ENCODE measurements at places on chromosomes 4 and X.
A peak's percentile ranks its signal among the peaks of the same experiment; 100 is the strongest.

DNA sequence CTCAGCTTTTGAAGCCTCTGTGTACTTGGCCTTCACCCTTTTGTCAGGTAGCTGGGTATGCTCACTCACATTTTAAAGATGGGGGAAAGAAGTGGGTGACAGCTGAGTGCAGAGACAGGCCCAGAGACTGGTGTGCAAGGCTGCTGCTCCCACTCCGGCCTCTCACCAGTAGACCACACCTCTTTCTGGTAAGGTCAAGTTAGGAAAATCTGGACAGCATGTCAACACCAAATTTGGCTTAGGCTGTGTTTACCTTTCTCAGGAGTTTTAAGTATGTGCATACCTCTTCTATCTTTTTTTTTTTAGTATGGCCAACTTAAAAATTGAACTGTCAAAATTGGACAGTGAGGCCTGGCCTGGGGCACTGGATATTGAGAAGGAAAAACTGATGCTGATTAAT, 66.6 kb downstream of the CLDN22 start:
- no peak for DNase-seq

DNA sequence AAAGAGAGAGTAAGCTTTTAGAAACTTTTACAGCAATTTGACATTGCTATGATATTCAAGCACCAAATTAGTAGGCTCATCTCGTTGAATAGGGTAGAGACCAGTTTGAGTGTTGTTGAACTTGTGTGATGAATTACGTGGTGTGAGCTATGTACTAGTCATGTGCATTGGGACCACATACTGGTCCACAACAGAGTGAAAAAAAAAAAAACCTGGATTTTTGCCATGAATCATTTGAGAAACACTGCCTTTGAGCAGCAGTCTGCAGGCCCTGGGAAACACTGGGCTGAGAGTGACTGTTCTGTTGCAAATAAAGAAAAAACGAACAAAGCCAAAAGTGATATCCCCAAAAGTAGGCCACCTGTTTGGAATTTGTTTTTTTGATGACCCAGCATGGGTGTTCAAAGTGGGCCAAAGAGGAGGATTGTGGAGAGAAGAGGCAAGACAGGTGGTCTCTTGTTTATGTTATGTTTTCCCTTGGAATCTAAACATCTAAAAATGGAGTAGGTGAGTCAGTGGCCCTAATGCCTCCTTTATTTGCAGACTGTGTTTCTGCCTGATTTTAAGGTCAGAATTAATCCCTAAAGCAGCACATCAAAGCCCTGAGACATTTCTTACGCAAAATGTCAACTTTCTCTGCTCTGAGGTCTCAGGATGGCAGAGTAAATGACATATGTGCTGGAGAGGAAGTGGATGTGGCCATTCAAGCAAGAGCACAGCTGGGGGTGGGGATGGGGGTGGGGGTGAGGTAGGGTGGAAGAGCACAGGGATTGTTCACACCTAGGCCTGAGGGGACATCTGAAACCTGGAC, 33.5 kb downstream of the TAF7L start:
- DNase-seq, result no peak

GRCh38 chr4:105137121-105137875, 9.4 kb upstream of the TET2 start:
- no peak for DNase-seq

GRCh38 chr4:9812501-9813340, 31.3 kb downstream of the DRD5 start:
- DNase-seq, result no peak

DNA sequence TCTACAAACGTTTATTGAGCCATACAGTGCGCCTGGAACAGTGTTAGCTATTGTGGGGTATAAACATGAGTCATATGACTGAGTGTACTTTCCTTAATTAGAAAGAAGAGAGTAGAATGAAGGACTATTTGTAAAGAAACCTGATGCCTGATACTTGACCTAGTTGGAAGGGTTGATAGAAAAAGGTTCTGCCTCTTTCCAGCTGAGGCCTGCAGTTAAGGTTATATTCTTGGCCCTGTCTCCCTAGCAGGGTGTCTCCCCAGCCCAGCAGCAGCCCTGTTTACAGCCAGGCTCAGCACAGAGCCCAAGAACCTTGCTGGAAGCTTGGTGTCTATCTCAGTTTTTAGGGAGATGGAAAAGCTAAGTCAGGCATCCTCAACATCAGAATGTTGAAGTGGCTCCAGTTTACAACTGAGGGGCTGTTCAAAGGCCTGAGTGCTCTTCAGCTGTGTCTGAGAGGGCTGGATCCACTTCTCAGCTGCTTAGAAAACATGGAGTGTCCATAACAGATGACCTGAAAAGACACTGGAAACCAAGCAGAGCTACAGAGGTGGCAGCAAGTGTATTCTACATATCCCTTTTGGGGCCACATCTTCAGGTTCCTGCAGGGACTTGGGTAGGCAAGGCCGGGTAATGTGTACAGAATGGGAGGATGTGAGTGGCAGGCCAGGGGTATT, 21.6 kb downstream of the NYX start:
- no peak for DNase-seq

DNA sequence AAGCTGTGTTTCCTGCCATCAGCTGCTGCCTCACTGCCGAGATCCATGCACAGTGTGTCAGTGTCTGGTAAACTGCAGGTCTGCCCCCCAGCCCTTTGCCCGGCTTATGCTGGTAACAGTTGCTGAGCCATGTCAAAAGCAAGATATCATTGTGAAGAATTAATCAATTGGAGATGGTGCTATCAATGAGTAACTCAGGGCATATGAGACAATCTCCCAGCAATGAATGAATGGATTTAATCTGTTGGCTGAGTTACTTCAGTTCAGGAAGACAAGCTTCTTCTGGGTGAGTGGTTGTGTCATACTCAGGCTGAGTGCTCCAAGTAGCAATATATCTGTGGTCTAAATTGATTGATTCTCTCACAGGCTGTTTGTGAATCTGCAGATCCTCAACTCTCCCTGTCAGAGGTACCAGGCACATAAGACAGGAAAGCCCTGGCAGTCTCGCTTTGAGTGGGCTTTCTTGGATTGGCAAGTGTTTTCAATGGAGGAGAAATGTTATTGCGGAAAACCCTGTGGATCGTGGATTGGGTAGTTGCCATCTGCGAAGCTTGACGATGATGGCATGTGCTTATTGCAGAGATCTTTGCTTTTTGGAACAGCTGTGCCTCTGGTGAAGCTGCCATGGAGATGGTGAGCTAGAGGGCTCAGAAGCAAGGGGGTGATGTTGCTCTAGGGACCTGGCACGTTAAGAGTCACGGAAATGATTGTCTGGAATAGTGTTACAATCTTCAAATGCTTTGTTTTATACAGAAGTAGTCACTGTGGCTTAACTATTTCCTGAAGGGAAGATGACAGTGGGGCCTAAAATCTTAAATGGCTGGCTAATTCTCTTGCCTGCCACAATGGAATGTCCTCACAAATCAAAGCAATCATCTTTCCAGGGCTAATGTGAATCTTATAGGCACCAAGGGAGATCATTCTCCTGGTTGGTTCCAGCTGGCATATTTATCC, 147.6 kb upstream of the TBC1D9 start:
- no peak for DNase-seq

- DNase-seq, result no peak
Observed at GRCh38 chr4:6271701-6272465, 2.2 kb downstream of the WFS1 start.

- no peak for DNase-seq
Observed at GRCh38 chrX:118928151-118928550, 46.3 kb upstream of the LONRF3 start.

- no peak for DNase-seq
Observed at GRCh38 chrX:9396930-9397329, 67.9 kb upstream of the TBL1X start.

DNA sequence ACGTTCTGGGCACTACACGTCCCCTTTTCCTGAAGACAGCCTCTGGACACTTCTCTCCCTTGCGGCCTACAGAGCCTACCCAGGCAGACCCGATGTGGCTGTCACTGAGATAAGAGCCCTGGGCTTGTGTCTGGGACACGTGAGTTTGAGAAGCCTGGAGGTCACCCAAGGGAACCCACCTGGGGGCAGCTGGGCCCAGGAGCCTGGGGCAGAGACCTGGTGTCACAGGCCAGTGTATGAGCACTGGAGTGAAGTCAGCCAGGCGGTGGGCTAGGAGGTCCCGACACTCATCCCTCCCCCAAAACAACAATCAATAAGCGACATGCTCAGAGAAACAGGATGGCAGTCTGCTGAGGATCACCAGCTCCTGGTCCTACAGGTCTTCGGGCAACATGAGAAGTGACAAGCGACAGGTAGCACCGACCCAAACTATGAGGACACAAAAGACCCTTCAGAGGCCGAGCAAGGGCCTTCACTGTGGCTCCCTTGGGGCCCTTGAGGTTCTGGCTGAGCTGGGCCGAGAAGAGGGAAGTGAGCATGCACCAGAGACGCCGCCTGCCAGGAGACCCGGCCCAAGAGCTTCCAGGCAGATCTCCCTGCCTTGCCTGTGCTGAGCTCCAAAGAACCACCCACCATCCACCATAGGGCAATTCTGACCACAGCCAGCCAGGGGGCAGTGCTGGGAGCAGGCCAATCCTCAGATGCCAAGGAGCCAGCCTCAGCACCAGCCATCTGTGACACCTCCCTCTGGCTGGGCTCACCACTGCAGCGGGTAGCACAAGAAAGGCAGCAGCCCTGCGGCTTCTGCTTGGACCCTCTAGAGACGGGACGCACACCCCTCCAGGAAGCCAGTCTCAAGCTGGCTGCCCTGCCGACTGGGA, 11.0 kb upstream of the DUSP9 start:
- peak; percentile 85 for DNase-seq

GRCh38 chr4:147182041-147182440, 236.4 kb upstream of the TTC29 start:
- no peak for DNase-seq

DNA sequence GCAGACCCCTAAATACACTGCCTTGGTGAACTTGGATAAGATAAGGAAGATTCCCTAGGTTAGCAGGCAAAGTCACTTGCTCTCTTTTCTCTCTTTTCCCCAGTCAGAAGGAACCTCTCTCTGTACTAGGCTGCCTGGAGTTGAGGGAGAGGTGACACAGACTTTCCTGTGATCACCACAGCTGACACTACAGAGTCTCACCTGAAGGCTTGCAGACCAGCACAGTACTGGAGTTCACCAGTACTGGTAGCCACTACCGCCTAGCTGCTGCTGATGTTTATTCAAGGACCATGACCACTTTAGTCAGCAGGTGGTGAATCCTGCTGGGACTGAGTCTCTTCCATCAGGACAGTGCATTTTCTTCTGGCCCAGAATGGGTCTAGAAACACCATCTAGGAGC, 63.3 kb downstream of the PTPN13 start:
- DNase-seq, result no peak

DNA sequence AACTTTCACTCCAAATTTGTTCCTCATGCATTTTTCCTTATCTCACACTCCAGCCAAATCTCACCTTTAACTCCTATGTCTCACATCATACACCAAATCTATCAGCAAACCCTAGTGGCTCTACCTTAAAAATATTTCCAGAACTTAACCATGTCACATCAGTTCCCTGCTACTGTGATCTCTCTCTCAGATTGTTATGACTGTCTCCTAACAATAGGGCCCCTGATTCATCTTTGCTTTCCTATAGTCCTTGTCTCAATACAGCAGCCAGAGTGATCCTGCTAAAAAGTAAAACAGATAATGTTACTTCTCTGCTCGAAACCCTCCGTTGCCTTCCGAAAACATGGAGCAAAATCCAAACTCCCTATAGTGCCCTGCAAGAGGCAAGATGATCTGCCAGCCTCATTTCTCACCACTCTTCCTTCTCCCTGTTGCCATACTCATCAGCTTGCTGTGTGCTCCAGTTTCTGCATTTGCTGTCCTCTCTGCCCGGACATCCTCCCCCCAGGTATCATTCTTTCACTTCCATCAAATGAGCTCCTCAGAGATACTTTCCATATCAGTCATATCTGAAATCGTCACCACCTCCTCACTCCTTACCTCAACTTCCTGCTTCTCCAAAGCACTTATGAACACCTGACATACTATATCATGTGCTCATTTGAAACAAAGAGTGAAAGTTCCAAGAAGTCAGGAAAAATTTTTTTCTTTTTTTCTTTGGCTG, 293.4 kb upstream of the NR3C2 start:
- no peak for DNase-seq

DNA sequence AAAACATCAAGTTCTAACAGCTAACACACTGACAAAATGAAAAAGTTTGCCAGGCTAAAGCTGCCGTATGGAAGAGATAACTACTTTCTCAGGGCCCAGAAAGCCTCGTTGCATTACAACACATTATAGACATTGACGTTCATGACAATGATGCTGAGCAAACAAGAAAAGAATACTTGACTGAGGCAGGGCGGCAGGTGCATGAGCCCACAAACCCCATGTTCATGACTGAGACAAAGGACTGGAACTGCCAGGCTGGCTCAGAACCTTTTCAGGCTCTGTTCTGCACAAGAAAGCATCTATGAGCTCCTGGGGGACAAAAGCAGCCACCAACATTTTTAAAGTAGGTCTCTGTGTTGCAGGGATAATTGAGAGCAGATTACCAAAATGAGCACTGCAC, 13.6 kb downstream of the TLR6 start:
- no peak for DNase-seq

DNA sequence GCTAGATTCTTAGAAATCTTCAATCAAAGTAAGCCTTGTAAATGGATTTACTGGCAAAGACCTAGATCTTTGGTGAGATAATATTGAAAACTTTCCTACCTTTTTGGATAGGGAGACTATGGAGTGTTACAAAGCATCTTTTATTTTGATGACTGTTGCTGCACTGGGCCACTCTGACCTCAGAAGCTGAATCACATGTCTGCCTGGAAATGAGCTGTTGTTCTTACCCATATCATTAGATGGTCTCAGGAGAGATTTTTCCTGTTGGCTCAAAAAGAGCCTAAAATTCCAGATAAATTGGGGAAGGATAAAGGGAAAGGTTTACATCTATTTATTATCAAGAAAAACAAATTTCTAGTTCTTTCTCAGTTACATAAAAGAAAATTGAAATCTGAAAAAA, 127.5 kb upstream of the BMP3 start:
- DNase-seq, result no peak

DNA sequence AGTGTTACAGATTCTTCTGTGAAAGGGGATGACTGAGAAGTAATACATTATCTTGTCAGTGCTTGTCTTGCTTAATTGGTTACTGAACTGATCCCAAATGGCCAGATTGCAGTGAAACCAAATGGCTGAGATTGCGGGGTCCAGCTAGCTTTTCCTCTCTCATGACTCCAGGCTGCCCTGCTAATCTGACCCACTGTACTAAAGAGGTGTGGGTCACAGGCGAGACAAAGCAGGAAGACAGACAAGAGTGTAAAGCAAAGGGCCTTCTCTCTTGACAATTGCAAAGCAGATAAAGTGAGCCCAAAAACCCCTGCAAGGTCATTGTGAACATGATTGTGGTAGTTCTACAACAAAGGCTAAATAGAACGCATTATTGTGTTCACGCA, 2.1 kb downstream of the TMEM150C start:
- DNase-seq, result no peak

DNA sequence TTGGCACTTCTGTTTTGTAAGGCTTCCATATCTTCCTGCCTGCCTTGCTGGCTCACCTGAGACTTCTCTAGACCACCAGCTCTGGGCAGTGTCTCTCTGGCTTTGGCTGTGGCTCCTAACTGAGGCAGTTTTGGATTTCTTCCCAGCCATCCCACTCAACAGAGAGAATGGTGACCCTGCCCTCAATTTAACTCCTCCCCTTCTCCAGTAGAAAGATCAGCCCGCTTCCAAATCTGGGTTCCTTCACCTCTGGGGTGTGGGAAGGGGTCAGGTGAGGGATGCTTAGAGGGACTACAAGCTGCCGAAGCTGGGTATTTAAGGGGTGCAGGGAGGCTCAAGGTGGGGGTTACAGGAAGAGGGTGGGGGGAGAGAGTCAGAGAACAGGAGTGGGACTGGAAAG, 23.7 kb downstream of the NAP1L5 start:
- DNase-seq, result no peak

GRCh38 chr4:155304375-155304774, 72.4 kb downstream of the MAP9 start:
- no peak for DNase-seq

GRCh38 chrX:48714573-48714972, 18.0 kb downstream of the SUV39H1 start:
- DNase-seq, result no peak
